ENCODE measurements at places on chromosomes 2 and 18.

DNA sequence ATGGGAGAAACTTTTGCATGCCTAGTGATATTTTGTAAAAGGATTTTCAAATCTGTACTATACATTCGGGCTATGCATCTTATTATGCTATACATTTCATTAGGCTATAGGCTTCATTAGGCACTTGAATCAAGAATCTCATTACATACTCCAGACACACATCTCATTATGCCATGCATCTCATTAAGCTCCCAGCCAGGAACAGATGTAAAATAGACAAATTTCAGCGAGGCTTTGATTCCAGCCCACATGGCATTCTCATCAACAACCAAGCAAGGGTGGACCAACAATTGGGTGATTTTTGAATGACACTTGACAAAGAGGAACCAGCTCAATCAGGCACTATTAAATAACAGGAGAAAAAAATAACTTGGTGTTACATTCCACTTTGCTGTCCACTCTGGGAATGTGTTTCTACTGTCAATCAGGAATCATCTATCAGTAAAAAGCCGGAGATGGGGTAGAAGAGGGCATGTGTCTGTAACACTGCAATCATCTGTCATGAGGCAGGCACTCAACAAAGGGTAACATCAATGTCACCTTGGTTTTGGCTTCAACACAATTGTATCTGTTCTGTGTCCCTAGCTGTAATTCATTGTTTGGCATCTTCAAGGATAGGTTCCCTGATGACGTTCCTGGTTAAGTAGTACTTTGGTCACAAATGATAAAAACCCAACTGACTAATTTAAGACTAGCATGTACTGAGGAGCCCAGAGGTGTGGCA, 498.6 kb downstream of the EPHA4 start:
- H3K27ac ChIP-seq: no peak overlapping the region
- no peak for DNase-seq
- no peak overlapping the region for H3K4me3 ChIP-seq

DNA sequence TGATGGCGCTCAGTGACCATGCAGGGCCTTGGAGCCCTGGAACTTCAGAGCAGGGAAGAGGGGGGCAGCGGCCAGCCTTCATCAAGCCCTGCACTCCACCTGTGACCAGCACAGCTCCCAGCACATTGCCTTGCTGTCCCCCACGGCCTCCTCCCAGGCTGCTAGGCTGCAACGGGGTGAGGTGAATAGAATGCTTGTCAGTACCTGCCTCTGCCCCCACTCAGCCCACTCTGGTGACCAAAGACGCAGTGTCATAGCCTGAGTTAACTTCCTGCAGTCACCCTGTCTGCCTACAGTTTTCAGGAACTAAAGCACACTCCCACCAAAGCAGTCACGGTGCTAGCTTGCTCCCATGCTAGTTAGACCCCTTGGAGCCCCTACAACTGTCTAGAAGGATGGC, 72.1 kb downstream of the STPG4 start:
- H3K4me1 ChIP-seq: no peaks in the 10 kb centered on the region
- no peaks in the 10 kb centered on the region for H3K36me3 ChIP-seq
- no peak for DNase-seq
- H3K27ac ChIP-seq: no peak overlapping the region
- no peaks in the 10 kb centered on the region for H3K27me3 ChIP-seq

DNA sequence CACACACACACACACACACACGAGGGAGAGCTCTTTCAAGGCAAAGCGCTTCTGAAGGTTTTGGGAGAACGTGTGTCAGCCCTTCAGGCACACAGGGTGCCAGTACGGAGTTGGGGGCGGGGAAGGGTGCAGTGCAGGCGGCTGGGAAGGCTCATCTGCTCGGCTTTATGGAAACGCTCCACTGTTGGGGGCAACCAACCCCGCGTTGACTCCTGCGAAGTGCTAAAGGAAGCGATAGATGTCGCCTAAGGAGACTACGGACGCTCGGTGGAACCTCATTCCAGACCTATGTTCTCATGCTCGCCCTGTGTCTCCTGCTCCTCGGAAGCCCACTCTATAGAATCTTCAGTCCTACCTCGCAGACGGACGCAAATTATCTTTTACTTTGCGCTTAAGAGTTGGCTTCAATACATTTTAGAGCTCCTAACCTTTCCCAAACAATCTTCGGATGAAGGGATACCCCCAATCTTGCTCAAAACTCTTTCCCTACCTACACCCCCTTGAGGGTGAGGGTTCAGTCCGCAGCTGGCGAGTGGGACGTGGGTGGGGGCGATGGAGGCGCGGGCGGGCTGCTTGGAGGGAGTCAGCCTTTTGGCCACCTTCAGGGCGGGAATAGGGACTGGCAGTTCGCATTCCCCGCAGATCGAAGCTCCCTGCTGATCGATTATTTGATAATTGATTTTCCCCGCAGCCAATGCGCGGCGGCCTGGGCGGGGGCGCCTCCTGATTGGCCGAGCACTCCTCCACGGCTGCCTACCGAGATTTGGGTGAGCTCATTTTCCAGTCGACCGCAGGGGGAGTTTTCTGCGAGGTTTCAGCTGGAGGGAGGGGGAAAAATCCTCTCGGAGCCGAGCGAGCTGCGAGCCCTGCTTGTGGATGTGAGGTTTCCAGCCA, 1.9 kb upstream of the MEIS1 start:
- H3K4me3 ChIP-seq: 0 out of 2 replicates have a peak overlapping the region, but pooled peaks have one; percentile 57
- H3K4me1 ChIP-seq: no peaks in the 10 kb centered on the region
- H3K27ac ChIP-seq: no peak overlapping the region
- no peak for DNase-seq

- peaks cover 35% of the 10 kb centered on the region for H3K4me1 ChIP-seq
- DNase-seq: no peak
- H3K4me3 ChIP-seq: no peak overlapping the region
- H3K27me3 ChIP-seq: no peaks in the 10 kb centered on the region
- no peak overlapping the region for H3K27ac ChIP-seq
Measured at GRCh38 chr2:240556553-240557100, 1.2 kb downstream of the ANKMY1 start.

GRCh38 chr2:200077838-200078237, 122.5 kb downstream of the MAIP1 start:
- H3K36me3 ChIP-seq: no peaks in the 10 kb centered on the region
- no peak for DNase-seq
- no peaks in the 10 kb centered on the region for H3K27me3 ChIP-seq
- H3K27ac ChIP-seq: no peak overlapping the region
- H3K4me1 ChIP-seq: no peaks in the 10 kb centered on the region

DNA sequence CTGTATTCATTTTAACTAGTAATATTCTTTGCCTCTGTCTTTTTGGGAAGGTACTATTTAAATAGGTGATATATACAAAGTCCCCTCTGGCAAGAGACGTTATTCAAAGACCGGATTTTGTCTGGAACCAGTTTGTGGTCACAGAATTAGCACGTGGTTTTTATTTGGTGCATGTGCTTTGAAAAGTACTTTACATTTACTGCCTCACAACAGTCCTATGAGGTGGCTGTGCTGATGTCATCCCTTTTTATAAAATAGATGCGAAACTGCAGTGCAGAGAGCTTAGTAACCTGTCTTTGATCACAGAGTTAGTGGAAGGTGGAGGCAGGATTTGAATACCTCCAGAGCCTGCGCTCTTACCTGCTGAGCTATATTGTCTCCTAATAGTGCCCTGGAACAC, 4.0 kb downstream of the LPIN1 start:
- H3K4me3 ChIP-seq: peak overlapping the region; percentile 70
- peak; percentile 70 for DNase-seq
- H3K27ac ChIP-seq: peak overlapping the region; percentile 86
- H3K4me1 ChIP-seq: peaks cover 68% of the 10 kb centered on the region
- no peaks in the 10 kb centered on the region for H3K36me3 ChIP-seq

DNA sequence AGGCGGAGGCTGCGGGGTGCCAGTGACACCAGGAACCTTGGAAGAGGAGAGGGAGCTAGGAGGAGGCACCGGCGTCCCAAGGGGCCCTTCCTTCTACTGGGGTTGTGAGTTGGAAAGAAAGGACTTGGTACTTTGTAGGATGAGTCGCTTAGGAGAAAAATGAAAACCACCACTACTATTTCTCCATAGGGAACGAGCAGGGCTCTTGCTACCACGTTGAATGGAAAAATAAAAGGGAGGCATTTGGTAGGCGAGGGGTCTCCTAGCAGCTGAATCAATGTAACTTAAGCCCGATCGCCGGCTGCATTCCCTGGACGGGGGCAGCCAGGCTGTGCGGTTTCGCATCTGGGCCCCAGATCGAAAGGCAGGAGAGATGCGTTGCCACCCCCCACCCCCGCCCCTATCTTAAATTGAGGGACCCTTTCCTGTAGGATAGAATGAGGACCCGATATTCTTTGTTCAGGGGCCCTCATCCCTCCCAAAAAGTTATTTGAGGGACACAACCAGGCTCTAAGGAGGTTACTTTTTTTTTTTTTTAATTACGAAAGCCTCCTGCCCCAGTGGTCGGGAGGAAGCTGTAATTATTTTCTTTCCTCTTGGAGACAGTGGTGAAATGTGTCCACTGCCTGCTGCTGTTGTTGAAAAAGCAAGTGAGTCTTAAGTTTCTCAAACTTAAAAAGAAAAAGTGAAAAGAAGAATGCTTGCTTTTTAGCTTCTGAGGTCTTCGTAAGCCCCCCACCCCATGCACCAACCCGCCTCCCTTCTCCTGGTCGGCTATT, 1.3 kb downstream of the IGFBP2 start:
- DNase-seq: no peak
- peaks cover 18% of the 10 kb centered on the region for H3K27me3 ChIP-seq
- no peak overlapping the region for H3K27ac ChIP-seq
- no peaks in the 10 kb centered on the region for H3K36me3 ChIP-seq

- H3K36me3 ChIP-seq: no peaks in the 10 kb centered on the region
- no peak overlapping the region for H3K27ac ChIP-seq
- H3K4me1 ChIP-seq: no peaks in the 10 kb centered on the region
- H3K27me3 ChIP-seq: no peaks in the 10 kb centered on the region
- peak overlapping the region; percentile 41 for H3K4me3 ChIP-seq
Measured at GRCh38 chr18:55477860-55478581, 110.0 kb downstream of the TCF4 start.

DNA sequence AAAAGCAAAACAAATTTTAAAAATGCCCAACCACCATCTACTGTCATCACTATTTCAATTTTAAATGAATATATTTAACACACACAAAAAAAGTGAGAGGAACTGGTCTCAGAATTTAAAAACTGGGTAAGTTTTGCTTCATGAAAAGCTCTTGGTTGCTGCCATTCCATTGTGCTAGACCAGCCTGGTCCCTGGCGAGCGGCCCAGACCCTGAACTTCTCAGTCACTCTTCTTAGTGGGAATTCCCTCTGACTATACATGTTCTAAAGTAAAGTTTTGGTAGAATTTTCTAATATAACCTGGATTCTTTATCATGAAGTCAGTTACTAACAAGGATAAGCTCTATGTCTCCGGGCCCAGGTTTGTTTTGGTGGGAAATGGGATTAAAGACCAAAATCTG, 34.8 kb upstream of the TMEM177 start:
- H3K4me1 ChIP-seq: peaks cover 4% of the 10 kb centered on the region
- no peak overlapping the region for H3K4me3 ChIP-seq
- no peak for DNase-seq
- no peaks in the 10 kb centered on the region for H3K27me3 ChIP-seq

DNA sequence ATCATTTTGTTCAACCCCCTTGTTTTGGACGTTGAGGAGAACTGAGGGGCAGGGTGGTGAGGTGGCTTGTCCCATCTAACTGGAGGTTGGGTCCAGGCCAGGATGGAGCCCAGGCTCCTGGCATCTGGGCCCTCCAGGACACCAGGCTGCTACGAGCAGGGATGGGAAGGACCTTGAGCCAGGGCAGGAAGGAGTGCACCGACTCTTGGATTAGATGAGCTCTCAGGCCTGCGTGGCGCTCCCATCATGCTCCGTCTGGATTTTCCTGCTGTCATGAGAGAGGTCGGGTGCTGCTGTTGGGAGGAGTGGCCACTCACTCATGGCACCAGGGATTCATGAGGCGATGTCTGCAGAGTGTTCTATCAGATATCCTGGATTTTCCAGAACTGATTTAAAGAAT, 18.3 kb upstream of the ALLC start:
- no peak overlapping the region for H3K27ac ChIP-seq
- no peak for DNase-seq
- H3K4me3 ChIP-seq: no peak overlapping the region
- H3K36me3 ChIP-seq: no peaks in the 10 kb centered on the region

DNA sequence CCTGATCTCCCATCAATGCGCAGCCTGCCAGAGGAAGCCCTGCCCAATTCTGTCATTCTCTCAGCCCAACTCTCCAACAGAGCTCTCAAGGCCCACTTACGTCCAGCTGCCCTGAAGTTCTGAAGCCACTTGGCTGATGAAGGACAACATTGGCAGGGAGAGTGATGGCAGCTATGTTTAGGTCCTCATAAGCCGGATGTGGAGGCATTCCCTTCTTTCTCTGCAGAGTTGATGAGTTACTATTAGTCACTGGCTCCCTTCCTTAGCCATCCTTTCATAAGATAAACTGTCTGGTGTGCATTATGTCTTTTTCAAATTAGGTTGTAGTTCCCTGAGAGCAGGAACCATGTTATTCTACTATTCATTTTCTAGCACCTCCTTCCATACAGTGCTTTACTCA, 22.5 kb upstream of the TACR1 start:
- H3K27ac ChIP-seq: no peak overlapping the region
- no peaks in the 10 kb centered on the region for H3K36me3 ChIP-seq
- H3K27me3 ChIP-seq: no peaks in the 10 kb centered on the region

DNA sequence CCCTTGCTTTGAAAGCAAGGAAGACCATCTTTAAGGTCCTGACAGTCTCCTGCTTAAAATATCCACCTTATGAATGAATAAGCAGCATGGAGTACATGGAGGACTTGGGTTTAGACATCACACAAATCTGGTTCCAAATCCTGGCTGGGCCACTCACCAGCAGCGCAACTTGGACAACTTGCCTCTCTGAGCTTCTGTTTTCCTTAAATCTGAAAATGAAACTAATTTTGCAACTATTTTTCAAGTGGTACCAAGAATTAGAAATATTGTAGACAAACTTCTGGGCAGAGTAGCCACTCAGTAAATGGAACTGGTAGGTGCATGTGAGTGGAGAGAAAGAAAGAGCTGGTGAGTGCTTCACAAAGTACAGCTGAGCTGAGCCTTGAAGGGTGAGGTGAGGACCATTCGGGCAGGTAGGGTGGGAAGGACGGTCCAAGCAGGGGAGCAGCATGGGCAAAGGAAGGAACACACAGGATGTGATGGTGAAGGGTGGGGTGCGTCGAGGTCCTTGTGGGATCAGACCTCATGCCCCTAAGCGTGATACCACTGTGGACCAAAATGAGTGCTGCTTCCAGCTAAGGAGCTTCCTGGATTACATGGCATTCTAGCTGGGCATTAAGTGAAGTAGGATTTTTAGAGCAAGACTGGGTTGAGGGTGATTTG, 14.4 kb upstream of the TET3 start:
- H3K4me3 ChIP-seq: peak overlapping the region; percentile 51
- H3K4me1 ChIP-seq: peaks cover 38% of the 10 kb centered on the region
- DNase-seq: no peak
- H3K27me3 ChIP-seq: no peaks in the 10 kb centered on the region
- H3K36me3 ChIP-seq: no peaks in the 10 kb centered on the region

- H3K27me3 ChIP-seq: no peaks in the 10 kb centered on the region
- no peak overlapping the region for H3K4me3 ChIP-seq
- no peak overlapping the region for H3K27ac ChIP-seq
Measured at GRCh38 chr2:190214426-190215194, 105.0 kb downstream of the HIBCH start.

DNA sequence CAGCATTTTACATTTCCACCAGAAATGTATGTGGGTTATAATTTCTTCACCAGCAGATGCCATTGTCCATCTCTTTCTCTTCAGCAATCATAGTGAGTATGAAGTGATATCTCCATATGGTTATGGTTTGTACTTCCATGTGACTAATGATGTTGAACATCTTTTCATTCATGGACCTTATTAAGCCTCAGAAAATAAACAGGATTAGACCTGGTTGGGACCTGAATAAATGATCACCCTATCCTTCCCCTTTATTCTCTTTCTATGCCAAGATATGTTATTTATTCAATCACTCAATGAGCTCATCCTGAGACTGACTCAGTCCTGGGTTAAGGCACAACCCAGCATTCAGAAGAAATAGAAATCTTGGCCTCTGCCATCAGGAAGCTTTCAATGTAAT, 86.6 kb downstream of the ANTXR1 start:
- no peaks in the 10 kb centered on the region for H3K27me3 ChIP-seq
- no peak overlapping the region for H3K4me3 ChIP-seq
- H3K36me3 ChIP-seq: no peaks in the 10 kb centered on the region
- H3K4me1 ChIP-seq: no peaks in the 10 kb centered on the region

All from GM12878 (cell line).